ENCODE measurements at places on chromosomes 1 and 21.

GRCh38 chr1:161792740-161793139, 26.6 kb downstream of the ATF6 start:
- DNase-seq = peak; percentile 7

- peak; percentile 55 for DNase-seq
Measured at GRCh38 chr1:108570128-108570527, 10.2 kb downstream of the EEIG2 start.

DNA sequence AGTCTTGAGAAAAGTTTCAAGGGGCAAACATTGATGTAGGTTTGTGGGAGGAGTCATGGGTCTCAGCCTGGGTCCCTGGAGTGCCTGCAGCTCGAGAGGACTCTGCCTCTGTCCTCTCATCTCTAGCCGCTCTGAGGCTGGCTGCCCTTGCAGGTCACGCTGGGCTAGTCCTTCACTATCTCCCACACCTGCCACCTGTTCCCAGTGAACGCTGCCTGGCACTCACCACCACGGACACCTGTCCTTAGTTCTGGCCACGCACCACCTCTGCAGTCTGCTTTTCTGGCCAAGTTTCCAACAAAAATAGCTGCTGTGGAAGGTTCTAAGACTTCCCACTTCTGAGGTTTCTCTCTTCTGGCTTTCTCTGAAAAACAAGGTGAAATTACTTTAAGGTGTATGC, 52.5 kb downstream of the SH3BGR start:
- DNase-seq = no peak

DNA sequence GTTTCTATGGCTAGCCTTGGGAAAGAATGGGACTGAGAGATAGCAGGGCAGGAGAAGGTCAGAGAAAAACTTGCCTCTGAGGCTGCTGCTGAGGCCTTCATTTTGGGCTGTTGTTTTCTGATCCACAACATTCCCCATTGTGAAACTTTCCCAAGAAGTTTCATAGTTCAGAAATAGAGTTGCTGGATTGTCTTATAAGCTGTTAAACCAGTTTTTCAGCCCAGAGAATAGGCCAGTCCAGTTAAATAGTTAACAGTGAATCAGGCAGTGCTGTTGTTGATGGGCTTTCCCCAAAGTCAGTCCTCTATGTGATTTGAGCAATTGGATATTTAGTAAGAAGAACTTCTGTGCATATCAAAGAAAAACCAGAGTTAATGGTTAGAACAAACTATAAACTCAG, 77.0 kb downstream of the C21orf91 start:
- DNase-seq = no peak

- DNase-seq = no peak
Measured at GRCh38 chr1:89727517-89728312, 93.1 kb upstream of the LRRC8D start.

GRCh38 chr1:193703655-193704054, 517.2 kb upstream of the B3GALT2 start:
- no peak for DNase-seq

DNA sequence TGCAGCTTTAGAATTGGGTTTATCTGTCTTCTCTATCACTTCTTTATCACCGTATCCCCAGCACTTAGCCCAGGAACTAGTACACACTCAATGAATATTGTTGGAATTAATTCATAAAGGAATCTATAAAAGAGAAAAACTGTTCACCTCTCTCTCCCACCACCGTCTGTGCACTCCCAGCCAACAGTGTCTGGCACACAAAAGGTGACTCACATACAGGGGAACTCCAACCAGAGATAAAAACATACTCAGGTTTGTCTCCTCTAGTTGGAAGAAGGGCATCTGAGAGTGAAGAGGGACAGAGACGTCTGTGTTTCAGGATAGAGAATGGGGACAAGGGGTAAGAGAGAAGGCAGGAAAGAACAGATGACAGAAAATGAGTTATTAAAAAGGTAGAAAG, 10.0 kb downstream of the ITLN1 start:
- no peak for DNase-seq

- no peak for DNase-seq
Measured at GRCh38 chr1:39305555-39305954, 101.1 kb downstream of the MACF1 start.

DNA sequence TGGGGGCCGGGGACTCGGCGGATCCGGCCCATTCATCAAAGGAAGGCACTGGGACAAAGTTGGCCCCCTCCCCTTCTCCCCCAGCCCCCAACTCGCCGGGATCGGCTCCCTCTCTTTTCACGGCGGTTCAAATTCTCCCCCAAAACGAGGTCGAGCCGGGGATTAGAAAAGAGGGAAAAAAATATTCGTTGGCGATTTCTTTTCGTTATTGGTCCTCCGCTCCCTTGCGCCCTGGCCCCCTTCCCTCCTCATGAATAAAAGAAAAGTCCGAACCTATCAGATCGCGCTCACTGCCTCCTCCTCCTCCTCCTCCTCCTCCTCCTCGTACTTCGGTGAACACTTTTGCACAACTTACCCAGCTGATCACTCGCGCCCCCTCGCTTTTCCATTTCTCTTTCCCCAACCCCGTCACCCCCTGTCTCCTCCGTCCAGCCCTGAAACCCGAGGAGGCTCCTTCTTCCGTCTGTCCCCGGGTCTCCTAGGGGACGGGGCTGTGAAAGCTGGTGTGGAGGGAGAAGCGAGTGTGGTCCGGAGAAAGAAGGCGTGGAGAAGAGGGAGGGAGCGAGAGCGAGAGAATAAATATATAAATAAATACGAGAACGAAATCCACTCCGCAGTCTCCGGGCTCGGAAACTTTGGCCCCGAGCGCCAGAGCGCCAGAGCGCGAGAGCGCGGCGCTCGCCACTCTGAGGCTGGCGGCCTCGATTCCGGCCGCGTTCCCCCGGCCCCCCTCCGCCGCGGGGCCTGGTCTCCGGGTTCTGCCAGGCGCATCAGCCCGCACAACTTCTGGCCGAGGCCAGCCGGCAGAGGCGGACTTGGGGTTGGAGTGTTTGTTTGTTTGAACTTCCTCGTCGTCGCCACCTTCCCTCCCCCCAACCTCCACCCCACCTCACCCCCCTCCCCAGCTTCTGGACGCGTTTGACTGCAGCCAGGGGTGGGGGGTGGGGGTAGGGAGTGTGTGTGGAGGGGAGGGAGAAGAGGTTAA, at the start of gene PAX7:
Gene PAX7 (plus strand): TSS at position 336 of the 985 bp plus-strand sequence. CDS start 758 bp downstream, outside the sequence.
- DNase-seq = no peak

DNA sequence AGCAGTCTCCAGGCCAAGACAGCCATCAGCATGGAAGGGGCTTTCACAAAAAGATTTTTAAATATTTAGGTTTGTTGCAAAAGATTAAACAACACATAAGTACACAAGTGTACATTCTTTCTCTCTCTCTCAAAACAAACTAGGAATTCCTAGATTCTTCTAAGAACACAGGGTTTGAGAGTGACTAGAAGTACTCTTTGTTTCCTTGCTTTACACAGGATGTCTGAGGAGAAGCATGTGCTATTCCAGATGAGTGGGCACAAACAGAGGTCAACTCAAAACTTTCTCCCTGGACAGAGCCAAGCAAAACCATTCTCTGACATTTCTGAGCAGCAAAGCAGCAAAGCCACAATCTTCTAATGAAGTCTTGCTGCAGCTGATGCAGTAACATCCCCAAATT, 210.6 kb upstream of the HOOK1 start:
- no peak for DNase-seq

- no peak for DNase-seq
Measured at GRCh38 chr1:225425201-225425786, 2.5 kb downstream of the LBR start.

DNA sequence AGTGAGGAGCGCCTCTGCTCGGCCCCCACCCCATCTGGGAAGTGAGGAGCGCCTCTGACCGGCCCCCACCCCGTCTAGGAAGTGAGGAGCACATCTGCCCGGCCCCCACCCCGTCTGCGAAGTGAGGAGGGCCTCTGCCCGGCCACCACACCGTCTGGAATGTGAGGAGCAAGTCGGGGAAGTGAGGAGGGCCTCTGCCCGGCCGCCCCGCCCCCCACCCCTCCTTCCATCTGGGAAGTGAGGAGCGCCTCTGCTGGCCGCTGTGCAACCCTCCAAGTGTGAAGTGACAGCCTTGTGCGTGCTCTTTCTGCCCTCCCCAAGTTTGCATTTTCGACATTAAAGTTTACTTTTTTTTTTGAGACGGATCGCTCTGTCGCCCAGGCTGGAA, 5.1 kb upstream of the ZZZ3 start:
- no peak for DNase-seq

- DNase-seq = no peak
Measured at GRCh38 chr1:4108331-4108730, 208.3 kb upstream of the C1orf174 start.

GRCh38 chr1:92804721-92805201, 19.9 kb upstream of the EVI5 start:
- no peak for DNase-seq

GRCh38 chr1:6065093-6065858, 19.6 kb downstream of the KCNAB2 start:
- no peak for DNase-seq

DNA sequence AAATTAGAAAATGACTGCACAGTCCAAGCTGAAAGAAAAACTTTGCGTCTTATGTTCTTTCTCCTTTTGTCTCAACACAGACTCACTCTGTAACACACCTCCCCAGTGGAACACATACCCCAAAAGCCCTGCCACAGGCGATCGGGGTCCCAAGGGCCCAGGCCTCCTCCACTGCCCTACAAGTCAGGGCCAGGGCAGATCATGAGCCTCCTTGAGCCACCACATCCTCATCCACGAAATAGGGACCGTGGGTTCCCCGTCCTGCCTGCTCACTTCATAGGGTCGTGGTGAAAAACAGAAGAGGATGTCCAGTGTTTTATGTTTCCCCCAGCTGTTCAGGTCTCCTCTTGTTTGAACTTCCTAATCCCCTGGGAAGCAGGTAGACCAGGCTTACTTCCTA, 116.7 kb downstream of the KCNN3 start:
- no peak for DNase-seq

GRCh38 chr1:79551321-79551720, 544.8 kb upstream of the ADGRL4 start:
- DNase-seq = no peak

- DNase-seq = no peak
Measured at GRCh38 chr1:71422221-71422620, 341.4 kb upstream of the ZRANB2 start.

DNA sequence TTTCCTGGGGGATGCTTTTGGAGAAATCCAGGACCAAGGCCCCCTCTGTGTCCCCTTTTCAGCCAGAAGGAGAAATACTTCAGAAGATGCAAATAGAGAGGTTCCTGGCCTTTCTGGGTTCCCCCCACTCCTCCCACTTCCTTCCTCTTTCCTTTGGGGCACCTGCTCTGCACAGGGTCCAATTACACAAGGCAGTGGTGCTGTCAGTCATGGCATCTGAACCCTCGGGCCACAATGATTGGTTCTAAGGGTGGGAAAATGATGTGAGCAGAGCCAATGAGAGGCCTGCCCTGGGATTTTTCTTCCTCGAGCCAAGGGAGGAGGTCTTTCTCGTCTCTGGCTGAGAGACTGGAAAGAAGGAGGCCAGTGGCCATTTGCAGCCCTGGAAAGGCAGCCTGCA, 282.2 kb downstream of the NPHP4 start:
- no peak for DNase-seq

- no peak for DNase-seq
Measured at GRCh38 chr1:108097018-108097417, 103.1 kb downstream of the SLC25A24 start.

GRCh38 chr1:212186427-212187207, 98.6 kb upstream of the PPP2R5A start:
- DNase-seq = peak; percentile 19

- no peak for DNase-seq
Measured at GRCh38 chr1:114196992-114197907, 43.6 kb upstream of the SYT6 start.

GRCh38 chr1:200883118-200883517, 10.3 kb downstream of the GPR25 start:
- DNase-seq = no peak

Measured in GDM1 (cell line).